ENCODE measurements at places on chromosomes 13 and 19.
A peak's percentile ranks its signal among the peaks of the same experiment; 100 is the strongest.

GRCh38 chr19:46980761-46981160 lies 38.9 kb upstream of the NPAS1 start:
- no peak overlapping the region for H3K4me3 ChIP-seq
- peak overlapping the region; percentile 1 for H3K27ac ChIP-seq
- peaks cover 5% of the 10 kb centered on the region for H3K36me3 ChIP-seq

GRCh38 chr19:44753932-44754749 lies 5.6 kb downstream of the BCL3 start:
- peak overlapping the region; percentile 85 for H3K4me3 ChIP-seq
- no peaks in the 10 kb centered on the region for H3K27me3 ChIP-seq
- peak overlapping the region; percentile 94 for H3K27ac ChIP-seq
- H3K4me1 ChIP-seq, result peaks cover 70% of the 10 kb centered on the region

- no peaks in the 10 kb centered on the region for H3K4me1 ChIP-seq
- no peak overlapping the region for H3K4me3 ChIP-seq
Observed at GRCh38 chr13:42486711-42487198, 87.2 kb upstream of the TNFSF11 start.

GRCh38 chr13:20157151-20157796 lies 3.6 kb downstream of the GJA3 start:
- H3K27ac ChIP-seq, result no peak overlapping the region
- no peak for DNase-seq
- no peak overlapping the region for H3K4me3 ChIP-seq
- H3K4me1 ChIP-seq, result peaks cover 26% of the 10 kb centered on the region
- peaks cover 30% of the 10 kb centered on the region for H3K27me3 ChIP-seq

- no peaks in the 10 kb centered on the region for H3K36me3 ChIP-seq
- no peak for DNase-seq
Observed at GRCh38 chr13:106786006-106786563, 218.1 kb upstream of the ARGLU1 start.

DNA sequence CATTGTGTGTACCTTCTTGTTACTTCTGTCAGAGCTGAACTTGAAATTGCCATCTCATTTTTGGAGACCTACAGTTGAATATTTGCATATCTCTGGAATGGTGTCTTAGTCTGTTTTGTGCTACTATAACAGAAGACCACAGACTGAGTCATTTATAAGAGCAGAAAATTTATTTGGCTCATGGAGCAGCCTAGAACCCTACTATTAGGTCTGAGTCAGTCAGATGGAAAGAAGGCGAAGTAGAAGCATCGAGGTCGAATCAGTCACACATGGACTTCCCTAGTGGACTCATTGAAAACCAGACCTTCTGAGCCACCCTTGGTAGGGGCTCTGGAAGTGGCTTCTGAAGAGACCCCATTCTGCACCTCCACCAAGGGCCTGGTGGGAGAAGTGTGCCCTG lies 33.9 kb upstream of the TPT1 start:
- no peak for DNase-seq
- H3K36me3 ChIP-seq, result no peaks in the 10 kb centered on the region
- no peak overlapping the region for H3K27ac ChIP-seq
- H3K4me3 ChIP-seq, result no peak overlapping the region

DNA sequence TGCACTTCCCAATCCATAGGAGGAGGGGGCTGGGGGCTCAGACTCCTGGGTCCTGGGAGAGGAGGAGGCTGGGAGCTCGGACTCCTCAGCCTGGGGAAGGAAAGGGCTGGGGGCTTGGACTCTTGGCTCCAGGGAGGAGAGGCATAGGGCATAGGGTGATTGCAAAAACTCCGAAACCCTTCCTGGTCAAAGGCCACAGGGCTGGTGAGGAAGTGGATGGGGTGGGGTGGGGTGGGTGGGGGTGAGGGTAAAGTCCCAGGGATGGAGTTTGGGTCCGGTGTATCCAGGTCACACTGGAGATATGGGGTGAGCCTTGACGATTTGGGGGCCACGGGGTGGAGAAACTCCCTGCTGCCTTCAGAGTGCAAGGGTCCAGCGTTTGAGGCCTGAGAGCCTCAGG lies 2.8 kb downstream of the MYH14 start:
- no peaks in the 10 kb centered on the region for H3K36me3 ChIP-seq
- no peak for DNase-seq
- no peak overlapping the region for H3K4me3 ChIP-seq
- no peak overlapping the region for H3K27ac ChIP-seq
- H3K4me1 ChIP-seq, result peaks cover 7% of the 10 kb centered on the region

GRCh38 chr13:54165581-54166215 lies 1137.1 kb downstream of the OLFM4 start:
- no peak overlapping the region for H3K27ac ChIP-seq
- no peaks in the 10 kb centered on the region for H3K4me1 ChIP-seq

DNA sequence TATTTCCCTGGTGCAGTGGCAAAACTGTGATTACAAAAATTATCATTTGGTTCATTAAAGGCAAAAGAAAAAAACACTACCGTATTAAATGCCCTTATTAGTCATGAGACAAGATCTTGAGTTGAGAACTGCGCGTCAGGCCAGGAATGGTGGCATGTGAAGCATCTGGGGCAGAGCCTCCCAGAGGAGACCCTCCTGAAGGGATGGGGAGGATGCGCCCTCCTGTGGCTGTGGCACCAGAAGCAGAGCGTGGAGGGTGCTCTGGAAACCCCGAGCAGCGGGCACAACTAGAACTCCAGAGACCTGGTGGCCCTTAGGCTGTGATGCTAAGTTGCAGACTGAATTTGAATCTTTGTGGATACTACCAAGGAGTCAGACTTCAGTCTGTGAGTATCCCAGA lies 11.5 kb downstream of the CUL4A start:
- H3K4me1 ChIP-seq, result peaks cover 3% of the 10 kb centered on the region
- H3K4me3 ChIP-seq, result no peak overlapping the region
- no peak overlapping the region for H3K27ac ChIP-seq
- no peaks in the 10 kb centered on the region for H3K27me3 ChIP-seq

GRCh38 chr19:3207461-3208242 lies 16.8 kb upstream of the CELF5 start:
- DNase-seq, result no peak
- H3K4me3 ChIP-seq, result no peak overlapping the region
- H3K27ac ChIP-seq, result no peak overlapping the region
- no peaks in the 10 kb centered on the region for H3K27me3 ChIP-seq
- no peaks in the 10 kb centered on the region for H3K4me1 ChIP-seq

- H3K27me3 ChIP-seq, result no peaks in the 10 kb centered on the region
- H3K27ac ChIP-seq, result no peak overlapping the region
- no peak for DNase-seq
- H3K36me3 ChIP-seq, result no peaks in the 10 kb centered on the region
- H3K4me1 ChIP-seq, result no peaks in the 10 kb centered on the region
Observed at GRCh38 chr13:108940121-108940520, 310.7 kb downstream of the MYO16 start.

DNA sequence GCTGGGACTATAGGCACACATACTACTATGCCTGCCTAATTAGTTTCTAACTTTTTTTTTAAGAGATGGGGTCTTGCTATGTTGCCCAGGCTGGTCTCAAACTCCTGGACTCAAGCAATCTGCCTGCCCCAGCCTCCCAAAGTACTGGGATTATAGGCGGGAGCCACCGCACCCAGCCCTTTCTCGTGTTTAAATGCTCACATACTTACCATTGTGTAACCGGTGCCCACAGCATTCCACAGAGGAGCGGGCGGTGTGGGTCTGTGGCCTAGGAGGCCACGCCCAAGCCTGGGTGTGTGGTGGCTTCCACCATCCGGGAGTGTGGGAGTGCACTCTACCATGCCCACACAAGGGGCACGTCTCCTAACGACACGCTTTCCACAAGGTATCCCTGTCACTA lies 7.7 kb downstream of the LMNB2 start:
- no peaks in the 10 kb centered on the region for H3K36me3 ChIP-seq
- no peak overlapping the region for H3K27ac ChIP-seq
- H3K4me3 ChIP-seq, result no peak overlapping the region
- H3K4me1 ChIP-seq, result peaks cover 5% of the 10 kb centered on the region

DNA sequence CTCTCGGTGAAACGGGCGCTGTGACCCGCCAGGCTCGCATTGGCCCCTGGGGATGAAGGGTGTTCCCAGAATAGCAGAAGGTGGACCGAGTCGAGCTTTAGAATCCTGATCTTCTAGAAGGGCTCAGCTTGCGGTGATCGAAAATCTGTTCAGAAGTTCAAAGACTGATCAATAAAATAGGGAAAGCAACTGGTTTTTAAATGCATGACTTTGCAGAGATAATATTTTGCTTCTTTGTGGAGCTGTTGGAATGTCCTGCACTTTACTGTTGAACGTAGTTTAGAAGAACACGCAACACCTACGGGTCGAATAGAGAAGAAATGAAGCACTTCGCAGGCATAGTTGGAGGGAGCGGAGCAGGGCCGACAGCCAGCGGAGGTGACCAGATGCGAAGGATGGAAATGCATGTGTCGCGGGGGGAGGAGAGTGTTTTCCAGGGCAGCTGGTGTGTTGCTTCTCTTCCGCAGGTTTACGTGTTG lies 766 bp downstream of the CEBPG start:
- H3K4me3 ChIP-seq, result peak overlapping the region; percentile 95
- peaks cover 6% of the 10 kb centered on the region for H3K36me3 ChIP-seq
- H3K4me1 ChIP-seq, result peaks cover 40% of the 10 kb centered on the region
- DNase-seq, result no peak
- H3K27me3 ChIP-seq, result no peaks in the 10 kb centered on the region
- H3K27ac ChIP-seq, result peak overlapping the region; percentile 93

DNA sequence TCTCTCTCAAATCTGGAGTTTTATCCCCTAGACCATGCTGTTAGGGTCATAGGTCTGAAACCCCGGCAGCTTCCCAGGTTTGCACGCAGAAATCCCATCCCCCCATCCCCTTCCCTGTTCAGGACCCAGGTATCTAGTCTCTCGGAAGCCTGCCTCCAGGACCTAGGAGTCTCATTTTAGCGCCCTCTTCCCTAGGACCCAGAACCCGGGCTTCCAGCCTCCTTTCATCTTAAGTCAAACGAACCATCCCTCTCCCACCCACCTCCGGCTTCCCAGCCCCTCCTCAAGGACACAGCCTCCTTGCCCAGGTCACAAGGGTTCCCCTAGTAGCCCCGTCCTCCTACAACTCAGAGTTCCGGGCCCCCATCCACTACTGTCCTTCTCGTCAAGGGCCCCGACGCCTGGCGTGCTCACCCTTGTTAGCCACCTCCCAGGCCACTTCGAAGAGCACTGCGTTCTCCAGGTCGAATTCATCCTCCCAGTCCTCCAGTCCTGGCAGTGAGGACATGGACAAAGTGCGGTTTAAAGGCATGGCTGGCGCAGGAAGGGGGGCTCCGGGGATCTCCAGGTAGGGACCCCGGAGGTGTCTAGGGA lies 431 bp downstream of the GYS1 start:
- H3K36me3 ChIP-seq, result peaks cover 4% of the 10 kb centered on the region
- peak overlapping the region; percentile 90 for H3K27ac ChIP-seq
- H3K4me3 ChIP-seq, result peak overlapping the region; percentile 83

GRCh38 chr13:28705461-28706083 lies 13.2 kb downstream of the SLC46A3 start:
- no peaks in the 10 kb centered on the region for H3K4me1 ChIP-seq
- H3K4me3 ChIP-seq, result no peak overlapping the region
- DNase-seq, result no peak
- H3K36me3 ChIP-seq, result peaks cover 46% of the 10 kb centered on the region
- H3K27ac ChIP-seq, result no peak overlapping the region
- H3K27me3 ChIP-seq, result no peaks in the 10 kb centered on the region

DNA sequence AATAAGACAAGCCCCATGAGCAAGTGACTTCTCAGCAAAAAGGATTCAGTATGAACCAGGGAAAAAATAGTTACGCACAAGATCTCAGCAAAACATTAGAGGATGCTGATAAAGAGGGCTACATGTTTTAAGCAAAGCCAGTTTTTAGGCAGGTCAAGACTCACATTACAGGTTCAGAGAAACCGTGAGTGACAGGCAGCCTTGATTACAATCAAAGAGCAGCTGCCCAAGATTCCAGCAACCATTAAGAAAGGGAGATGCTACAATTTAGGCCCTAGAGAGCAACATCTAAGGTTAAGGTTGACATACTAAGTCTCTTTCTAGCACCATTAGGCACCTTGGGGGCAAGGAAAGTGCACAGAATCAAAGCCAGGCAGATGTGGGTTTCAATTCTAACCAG lies 2.8 kb upstream of the SLC7A1 start:
- no peak overlapping the region for H3K27ac ChIP-seq
- H3K4me1 ChIP-seq, result peaks cover 17% of the 10 kb centered on the region
- H3K27me3 ChIP-seq, result peaks cover 10% of the 10 kb centered on the region
- no peaks in the 10 kb centered on the region for H3K36me3 ChIP-seq
- no peak for DNase-seq
- no peak overlapping the region for H3K4me3 ChIP-seq

DNA sequence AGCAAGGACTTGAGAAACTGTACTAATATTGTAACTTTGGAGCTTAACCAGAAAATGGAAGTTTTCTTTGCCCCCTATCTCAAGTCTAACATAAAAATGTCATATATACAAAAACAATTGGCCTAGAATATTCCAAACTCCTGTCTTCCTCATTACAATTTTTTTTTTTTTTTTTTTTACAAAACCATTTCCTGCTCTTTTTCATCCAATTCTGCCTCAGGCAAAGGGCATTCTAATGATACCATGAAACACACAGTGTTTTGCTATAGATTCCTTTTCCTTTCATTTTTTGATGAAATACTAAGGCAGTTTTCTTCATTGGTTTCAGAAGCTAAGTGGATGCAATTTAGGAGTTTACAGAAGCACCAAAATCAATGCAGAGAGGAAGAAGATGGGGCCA lies 119.7 kb downstream of the LHFPL6 start:
- H3K4me1 ChIP-seq, result no peaks in the 10 kb centered on the region
- H3K27ac ChIP-seq, result no peak overlapping the region
- H3K27me3 ChIP-seq, result peaks cover 6% of the 10 kb centered on the region
- no peaks in the 10 kb centered on the region for H3K36me3 ChIP-seq
- no peak for DNase-seq

DNA sequence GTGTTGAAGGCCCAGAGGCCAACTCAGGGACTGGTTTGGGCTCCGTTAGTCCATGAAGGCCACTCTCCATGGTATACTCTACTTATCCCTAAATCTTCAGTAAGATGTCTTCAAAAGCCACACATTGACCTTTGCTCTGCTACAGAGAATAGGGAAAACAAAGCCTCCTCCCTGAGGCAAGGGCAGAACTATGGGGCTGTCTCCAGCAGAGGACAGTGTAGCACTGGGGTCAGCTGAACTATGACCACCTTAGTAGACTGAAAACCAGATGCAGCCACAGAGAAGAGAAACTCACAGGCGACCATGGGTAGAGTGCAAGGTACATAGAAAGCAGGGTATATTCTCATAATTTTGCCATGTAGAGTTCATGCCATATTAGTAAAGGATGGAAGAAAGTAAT lies 587.4 kb downstream of the LMO7 start:
- H3K27ac ChIP-seq, result no peak overlapping the region
- no peak overlapping the region for H3K4me3 ChIP-seq
- no peaks in the 10 kb centered on the region for H3K4me1 ChIP-seq
- no peaks in the 10 kb centered on the region for H3K36me3 ChIP-seq
- no peak for DNase-seq
- H3K27me3 ChIP-seq, result no peaks in the 10 kb centered on the region

GRCh38 chr13:112837371-112838037 lies 131.5 kb upstream of the MCF2L start:
- no peak for DNase-seq
- H3K4me3 ChIP-seq, result no peak overlapping the region
- H3K27me3 ChIP-seq, result no peaks in the 10 kb centered on the region
- no peak overlapping the region for H3K27ac ChIP-seq
- no peaks in the 10 kb centered on the region for H3K4me1 ChIP-seq
